ENCODE measurements at places on chromosomes 3 and 15.

GRCh38 chr15:22786868-22787698 is 639 bp downstream of the NIPA1 start:
- DNase-seq, result peak; percentile 18

DNA sequence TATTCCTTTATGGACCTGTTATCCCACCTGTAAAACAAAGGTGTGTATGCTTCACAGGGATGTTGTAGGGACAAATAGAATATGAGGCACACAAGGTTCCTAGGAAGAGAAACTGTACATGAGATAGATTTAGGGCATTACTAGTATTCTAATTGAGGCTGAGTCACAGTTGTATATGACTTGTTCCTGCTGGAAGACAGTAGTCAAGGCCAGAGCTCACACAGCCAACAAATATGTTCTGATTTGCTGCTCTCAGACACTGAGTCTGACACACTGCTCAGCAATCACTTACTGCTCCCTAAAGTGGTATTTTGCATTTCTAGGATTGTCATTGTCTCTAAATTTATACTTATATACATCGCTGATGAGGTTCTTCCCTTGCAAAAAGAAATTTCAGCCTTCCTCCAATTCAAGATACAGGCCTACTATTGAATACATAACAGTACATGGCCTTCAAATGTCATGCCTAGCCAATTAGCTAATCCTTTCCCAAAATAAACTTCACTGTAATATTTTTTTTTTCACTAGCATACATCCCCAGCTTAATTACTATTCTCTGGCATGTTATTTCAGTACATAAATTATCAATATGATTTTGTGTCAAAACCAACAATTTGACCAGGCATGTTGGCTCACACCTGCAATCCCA is 69.8 kb downstream of the TIGIT start:
- DNase-seq, result no peak

- DNase-seq, result no peak
These were observed 89.4 kb downstream of the IGF1R start for GRCh38 chr15:98737721-98738120.

DNA sequence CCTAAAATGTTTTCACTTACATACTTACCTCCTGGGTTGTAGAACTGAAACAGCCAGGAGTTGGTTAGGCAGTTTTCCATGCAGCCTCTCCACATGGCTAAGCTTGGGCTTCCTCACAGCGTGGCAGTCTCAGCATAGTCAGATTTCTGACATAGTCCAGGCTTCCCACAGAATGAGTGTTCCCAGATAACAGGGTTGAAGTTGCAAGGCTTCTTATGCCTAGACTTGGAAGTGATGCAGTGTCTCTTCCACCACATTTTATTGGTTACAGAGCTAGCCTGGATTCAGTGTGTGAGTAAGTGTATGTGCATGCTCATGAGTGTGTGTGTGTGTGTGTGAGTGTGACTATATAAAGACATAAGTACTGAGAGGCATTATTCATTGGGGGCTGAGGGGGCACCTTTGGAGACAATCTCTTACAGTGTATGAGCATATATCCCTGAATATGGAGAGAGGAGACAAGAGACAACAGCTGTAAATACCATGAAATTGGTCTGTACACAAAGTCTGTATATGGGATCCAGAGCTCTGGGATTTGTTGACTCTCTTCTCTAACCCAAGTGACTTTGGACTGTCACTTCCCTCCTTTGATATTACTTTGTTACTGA is 78.1 kb downstream of the ZNF621 start:
- no peak for DNase-seq

DNA sequence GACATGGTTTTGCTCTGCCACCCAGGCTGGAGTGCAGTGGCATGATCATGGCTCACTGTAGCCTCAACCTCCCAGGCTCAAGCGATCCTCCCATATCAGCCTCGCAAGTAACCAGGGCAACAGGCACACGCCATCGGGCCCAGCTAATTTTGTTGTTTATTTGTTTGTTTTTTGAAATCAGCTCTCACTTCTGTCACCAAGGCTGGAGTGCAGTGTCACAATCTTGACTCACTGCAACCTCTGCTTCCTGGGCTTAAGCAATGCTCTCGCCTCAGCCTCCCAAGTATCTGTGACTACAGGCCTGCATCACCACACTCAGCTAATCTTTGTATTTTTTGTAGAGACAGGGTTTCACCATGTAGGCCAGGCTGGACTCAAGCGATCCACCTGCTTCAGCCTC is 26.3 kb upstream of the PLCH1 start:
- DNase-seq, result no peak
